ENCODE measurements at places on chromosomes 16 and 17.

DNA sequence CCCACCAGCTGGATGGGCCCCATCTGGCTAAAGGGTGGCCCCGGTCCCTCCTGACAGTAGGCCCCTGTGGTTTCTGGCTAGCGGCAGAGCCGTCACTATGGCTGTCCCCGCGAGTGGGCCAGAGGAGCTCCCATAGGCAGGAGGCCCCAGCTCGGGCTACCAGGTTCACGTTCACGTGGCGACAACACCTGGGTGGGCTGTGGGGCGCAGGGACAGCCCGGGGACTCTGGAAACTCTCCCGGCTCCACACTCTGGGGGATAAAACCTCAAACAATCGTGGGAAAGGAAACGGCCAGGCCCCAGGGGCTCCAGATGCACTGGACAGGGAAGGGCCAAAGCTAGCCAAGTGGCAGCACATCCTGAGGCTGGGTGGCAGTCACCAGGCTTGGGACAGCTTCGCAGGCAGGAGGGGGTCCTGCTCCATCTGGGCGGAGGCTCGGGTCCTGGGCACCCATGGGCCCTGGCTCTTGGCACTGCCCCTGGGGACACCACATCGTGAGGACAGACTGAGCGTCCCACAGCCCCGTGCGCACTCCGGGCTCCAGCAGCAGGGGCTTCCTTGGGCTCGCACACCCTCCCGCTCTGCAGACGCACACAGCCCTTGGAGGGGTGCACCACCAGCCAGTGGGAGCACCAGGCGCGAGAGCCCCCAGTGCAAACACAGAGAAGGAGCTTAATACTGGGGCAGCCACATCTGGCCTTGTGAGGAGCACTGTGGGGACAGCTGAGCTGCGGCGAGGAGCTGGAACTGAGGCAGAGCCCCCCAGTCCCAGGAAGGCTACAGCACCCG is 4.4 kb downstream of the RNF166 start:
- no peaks in the 10 kb centered on the region for H3K27me3 ChIP-seq
- no peaks in the 10 kb centered on the region for H3K36me3 ChIP-seq
- no peak overlapping the region for H3K4me3 ChIP-seq
- peaks cover 64% of the 10 kb centered on the region for H3K4me1 ChIP-seq
- DNase-seq: no peak

DNA sequence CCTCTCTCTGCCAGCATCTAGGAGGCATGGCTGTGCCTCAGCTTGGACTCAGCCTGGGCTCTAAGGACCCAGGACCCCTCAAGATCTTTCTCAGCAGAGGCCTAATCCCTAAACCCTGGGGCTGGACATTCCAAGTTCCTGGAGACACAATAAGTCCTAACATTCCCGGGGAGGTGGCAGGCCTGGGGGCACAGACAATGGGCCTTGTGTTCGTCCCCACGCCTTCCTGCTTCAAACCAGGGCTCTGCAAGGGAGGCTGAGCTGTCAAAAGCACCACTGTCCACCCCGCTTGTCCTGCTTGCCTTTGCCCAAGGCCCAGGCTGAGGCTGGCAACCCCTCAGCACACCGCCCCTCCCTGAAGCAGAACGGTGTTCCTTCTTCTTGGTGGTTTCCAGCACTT is 13.7 kb downstream of the SDK2 start:
- H3K4me1 ChIP-seq: no peaks in the 10 kb centered on the region
- no peak for DNase-seq
- H3K4me3 ChIP-seq: no peak overlapping the region
- H3K36me3 ChIP-seq: no peaks in the 10 kb centered on the region
- H3K27me3 ChIP-seq: no peaks in the 10 kb centered on the region
- H3K27ac ChIP-seq: peak overlapping the region; percentile 64

DNA sequence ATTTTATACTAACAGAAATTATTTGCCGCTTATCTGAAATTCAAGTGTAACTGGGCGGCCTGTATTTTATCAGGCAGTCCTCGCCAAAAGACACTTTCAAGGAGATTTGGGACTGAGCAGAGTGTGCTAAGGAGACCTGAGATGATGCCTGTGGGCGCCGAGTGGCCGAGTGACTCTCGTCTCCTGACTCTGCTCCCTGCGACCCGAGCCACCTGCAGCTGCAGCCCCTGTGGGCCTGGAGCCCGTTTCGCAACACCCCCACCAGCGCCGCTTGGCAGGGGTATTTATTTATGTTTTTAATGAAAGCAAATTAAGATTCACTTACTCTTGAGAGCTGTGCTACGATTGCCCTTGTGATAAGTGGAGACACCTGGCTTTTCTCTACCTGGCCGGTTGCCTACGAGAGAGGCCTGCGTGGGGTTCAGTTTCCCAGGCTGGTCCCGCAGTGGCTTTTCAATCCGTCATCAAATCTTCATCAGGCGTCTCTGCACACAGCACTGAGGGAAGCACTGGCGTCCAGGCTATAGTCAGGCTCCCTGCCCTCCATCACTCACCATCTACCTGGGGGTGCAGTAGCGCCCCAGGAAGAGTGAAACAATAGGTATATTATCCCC is 124.0 kb downstream of the SEC14L1 start:
- H3K27me3 ChIP-seq: no peaks in the 10 kb centered on the region
- no peak overlapping the region for H3K4me3 ChIP-seq
- H3K4me1 ChIP-seq: no peaks in the 10 kb centered on the region
- no peak for DNase-seq

DNA sequence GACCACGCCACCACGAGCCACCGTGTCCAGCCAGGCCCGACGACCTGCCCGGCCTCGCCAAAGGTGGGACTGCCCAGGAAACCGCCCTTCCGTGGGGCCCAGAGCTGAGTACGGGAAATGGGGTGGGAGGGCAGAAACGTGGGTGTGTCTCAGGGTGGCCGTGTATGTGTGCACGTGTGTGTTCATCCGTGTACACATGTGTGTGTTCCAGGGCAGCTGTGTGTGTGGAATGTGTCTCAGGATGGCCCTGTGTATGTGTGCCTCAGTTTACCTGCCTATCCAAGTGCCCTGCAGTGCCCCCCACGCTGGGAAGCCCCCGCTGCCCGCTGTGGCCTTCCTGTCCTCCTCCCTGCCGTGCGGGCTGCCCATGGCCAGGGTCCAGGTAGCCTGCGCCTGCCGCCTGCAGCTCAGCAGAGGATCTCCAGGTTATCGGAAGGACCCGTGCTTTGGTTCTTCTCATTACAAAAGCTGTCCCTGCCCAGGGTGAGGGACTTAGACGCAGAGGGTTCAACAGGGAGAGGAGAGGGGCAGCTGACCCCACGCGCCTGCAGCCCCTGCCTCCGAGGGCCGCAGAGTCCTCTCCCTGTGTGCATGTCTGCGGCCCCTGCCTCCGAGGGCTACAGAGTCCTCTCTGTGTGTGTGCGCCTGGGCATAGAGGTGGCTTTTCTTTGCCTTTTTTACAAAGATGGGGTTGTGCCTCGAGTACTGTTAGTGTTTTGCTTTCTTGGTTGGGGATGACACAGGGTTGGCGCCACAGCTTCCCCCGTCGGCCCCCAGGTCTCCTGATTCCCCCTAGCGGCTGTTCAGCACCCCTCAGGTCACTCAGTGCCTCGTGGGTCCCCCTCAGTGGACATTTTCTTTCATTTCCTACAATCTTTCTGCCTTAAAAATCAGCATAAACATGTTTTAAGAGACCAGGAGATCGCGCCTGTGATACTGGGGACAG is 23.6 kb downstream of the ZNF469 start:
- H3K36me3 ChIP-seq: no peaks in the 10 kb centered on the region
- H3K4me1 ChIP-seq: no peaks in the 10 kb centered on the region
- peaks cover 4% of the 10 kb centered on the region for H3K27me3 ChIP-seq
- H3K4me3 ChIP-seq: peak overlapping the region; percentile 7

- no peaks in the 10 kb centered on the region for H3K4me1 ChIP-seq
- no peak overlapping the region for H3K4me3 ChIP-seq
- no peak for DNase-seq
- H3K27me3 ChIP-seq: no peaks in the 10 kb centered on the region
- no peak overlapping the region for H3K27ac ChIP-seq
These were observed 9.3 kb upstream of the EPN3 start for GRCh38 chr17:50523208-50523607.

- no peak overlapping the region for H3K27ac ChIP-seq
- no peaks in the 10 kb centered on the region for H3K27me3 ChIP-seq
- H3K4me1 ChIP-seq: no peaks in the 10 kb centered on the region
- no peak for DNase-seq
These were observed 18.4 kb upstream of the ZNF594 start for GRCh38 chr17:5210091-5210490.

DNA sequence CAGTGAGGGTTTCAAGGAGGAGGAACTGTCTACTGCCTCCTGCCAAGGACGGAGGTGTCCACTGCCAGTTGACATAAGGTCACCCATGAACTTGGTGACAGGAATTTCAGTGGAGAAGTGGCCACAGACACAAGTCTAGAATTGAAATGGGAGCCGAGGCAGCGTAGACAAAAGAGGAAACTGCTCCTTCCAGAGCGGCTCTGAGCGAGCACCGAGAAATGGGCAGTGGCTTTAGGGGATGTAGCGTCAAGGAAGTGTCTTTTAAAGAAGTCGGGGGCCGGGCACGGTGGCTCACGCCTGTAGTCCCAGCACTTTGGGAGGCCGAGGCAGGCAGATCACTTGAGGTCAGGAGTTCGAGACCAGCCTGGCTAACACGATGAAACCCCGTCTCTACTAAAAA is 3.1 kb upstream of the SERPINF1 start:
- H3K4me1 ChIP-seq: peaks cover 15% of the 10 kb centered on the region
- H3K36me3 ChIP-seq: no peaks in the 10 kb centered on the region
- H3K27me3 ChIP-seq: no peaks in the 10 kb centered on the region
